ENCODE measurements at places on chromosomes 4 and X.

GRCh38 chr4:69759189-69759604 is 1.2 kb downstream of the SULT1B1 start:
- DNase-seq: no peak

GRCh38 chr4:54589586-54589985 is 68.2 kb upstream of the KIT start:
- no peak for DNase-seq

- no peak for DNase-seq
Measured at GRCh38 chr4:79295086-79295485, 30.8 kb downstream of the NAA11 start.

GRCh38 chr4:58247792-58248191 is 1137.6 kb upstream of the IGFBP7 start:
- DNase-seq: no peak

DNA sequence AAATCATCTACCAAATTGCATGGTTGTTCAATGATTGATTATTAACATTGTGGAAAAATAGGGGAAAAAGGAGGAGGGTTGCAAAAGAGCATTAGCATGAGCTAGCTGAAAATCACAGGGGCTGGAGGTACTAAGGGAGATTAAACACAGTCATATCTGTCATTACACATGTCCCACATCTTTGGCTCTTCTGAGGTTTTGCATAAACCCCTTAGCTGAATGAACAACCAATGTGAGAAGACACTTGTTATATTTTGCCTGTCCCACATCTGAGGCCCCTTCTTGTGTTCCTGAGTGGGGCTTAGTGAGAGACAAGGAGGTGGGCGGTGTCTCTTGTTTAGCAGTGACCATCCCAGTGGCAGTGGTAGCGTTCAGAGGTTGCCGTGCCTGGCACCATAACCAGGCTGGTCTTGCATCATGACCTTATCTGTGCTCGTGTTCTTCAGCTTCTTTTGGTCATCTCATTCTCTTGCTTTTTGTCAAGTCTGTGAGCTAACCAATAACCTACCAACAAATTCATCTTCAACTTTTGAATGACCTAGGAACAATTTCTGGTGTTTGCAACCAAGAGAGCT is 95.6 kb downstream of the MID1IP1 start:
- DNase-seq: no peak

GRCh38 chr4:2485956-2486355 is 17.1 kb downstream of the RNF4 start:
- no peak for DNase-seq

GRCh38 chr4:98625920-98626319 is 32.5 kb downstream of the TSPAN5 start:
- DNase-seq: no peak

DNA sequence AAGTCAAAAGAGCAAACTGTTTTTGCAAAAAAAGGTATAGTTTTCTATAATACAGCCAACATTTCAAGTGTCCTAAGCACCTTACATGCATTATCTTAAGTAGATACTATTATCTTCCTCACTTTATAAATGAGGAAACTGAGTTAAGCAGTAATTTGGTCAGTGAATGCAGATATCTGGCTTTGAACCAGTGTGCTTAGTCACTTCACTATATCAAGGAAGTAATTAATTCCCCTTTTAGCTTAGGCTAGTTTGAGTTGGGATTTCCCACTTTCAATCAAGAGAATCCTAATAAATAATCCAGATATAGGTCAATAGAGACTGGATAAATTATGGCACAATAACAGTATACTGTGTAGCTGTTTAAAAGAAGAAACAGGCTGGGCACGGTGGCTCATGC is 14.8 kb downstream of the SPINK2 start:
- DNase-seq: no peak

GRCh38 chrX:118189628-118190027 is 73.0 kb upstream of the KLHL13 start:
- no peak for DNase-seq

DNA sequence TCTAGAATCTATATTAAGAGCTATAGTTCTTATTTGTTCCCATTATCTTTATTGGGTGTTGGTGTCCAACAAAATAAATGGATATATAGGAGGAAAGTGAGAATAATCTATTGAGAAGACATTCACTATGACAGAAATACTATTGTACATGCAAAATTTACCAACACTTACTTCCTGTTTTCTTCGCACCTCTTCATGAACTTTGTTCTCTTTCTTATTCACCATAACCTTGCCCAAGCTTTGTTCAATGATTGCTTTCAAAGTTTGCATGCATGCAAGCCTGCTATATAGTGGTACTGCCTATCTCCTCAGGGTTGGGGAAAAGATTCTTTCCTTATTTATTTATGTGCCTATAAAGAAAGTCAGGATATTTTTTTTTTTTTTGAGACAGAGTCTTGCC is 176.4 kb upstream of the JADE1 start:
- DNase-seq: no peak

- DNase-seq: no peak
Measured at GRCh38 chr4:7628432-7628831, 193.7 kb upstream of the PSAPL1 start.

- DNase-seq: no peak
Measured at GRCh38 chr4:108649863-108650211, 562 bp upstream of the OSTC start.

DNA sequence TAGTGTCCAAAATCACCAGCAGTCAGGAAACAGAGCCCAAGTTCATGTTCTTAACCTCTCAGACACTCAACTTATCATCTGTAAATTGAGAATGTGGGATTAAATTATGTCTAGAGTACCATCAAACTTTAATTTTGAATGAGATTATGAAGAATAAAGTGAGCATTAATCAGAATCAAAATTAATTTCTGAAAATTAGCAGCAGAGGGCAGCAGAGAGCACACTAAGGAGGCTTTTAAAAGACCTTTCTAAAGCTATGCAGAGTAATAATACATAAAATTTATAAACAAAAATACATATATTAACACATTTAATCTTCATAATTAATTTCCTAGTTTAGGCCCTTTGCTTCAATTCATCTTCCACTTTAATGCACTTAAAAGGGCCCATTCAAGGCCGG is 7.1 kb downstream of the TASL start:
- DNase-seq: no peak

GRCh38 chrX:82163701-82164100 is 961.8 kb downstream of the SH3BGRL start:
- no peak for DNase-seq

- DNase-seq: no peak
Measured at GRCh38 chr4:8700531-8700930, 108.0 kb downstream of the CPZ start.

DNA sequence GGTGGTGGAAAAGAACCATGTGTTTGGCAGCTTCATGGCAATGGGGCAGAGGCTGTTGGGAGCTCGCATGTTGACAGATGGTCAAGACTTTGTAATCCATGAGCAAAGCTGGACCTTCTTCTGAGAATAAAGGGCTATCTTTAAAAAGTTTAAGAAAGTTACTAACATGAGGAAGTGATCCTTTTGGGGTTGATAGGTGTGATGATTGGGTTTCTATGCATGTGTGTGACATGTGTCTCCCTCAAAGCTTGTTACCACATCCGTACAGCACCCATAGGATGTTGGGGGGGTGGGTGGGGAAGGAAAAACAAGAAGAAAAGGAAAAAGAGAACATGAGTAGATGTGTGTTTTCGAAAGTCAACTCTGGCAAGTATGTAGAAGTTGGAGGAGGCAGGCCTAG is 123.0 kb upstream of the TLR3 start:
- DNase-seq: no peak

- DNase-seq: no peak
Measured at GRCh38 chr4:1872870-1873269, 1.7 kb downstream of the NSD2 start.

GRCh38 chr4:185071236-185071811 is 53.0 kb downstream of the HELT start:
- no peak for DNase-seq

- DNase-seq: no peak
Measured at GRCh38 chr4:82833696-82834313, 35.2 kb upstream of the SCD5 start.

DNA sequence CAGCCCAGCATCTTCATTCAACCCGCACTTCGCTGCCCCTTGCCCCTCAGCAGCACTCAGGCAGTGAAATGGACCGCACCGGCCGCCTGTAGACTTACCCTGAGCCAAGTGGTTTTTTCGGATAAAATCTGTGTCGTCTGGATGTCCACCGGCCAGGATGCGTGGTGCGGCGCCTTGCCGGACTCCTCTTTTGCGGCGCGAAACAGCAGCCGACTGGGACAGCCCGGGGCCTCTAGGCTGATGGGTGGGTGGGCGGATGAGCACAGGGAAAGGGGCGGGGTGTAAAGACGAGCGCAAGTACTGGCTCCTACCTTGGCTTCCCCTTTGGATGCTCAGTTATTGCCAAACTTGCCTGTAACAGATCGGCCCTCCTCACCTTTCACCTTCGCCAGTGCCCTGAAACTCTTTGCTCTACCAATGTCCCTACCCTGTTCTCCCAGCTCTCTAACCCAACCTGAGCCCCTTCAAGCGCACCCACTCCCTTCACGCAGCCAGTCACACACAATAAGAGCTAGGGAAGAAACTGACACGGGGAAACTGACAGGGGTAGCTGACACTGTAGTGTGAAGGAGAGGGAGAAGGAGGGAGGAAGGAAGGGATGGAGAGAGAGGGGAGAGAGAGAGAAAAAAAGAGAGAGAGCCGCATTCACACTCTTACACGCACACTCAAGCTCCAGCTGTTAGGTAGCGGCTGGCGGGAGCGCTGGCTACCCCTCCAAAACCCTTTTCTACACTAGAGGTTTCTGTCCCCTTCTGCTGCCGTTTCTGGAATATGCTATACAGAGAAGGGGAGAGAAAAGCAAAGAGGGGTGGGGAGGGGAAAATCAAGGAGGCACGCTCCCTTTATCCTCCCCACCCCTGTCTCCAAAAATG is 559 bp downstream of the TRPC5 start:
- DNase-seq: no peak

- DNase-seq: no peak
Measured at GRCh38 chrX:132373610-132374009, 115.2 kb downstream of the MBNL3 start.

DNA sequence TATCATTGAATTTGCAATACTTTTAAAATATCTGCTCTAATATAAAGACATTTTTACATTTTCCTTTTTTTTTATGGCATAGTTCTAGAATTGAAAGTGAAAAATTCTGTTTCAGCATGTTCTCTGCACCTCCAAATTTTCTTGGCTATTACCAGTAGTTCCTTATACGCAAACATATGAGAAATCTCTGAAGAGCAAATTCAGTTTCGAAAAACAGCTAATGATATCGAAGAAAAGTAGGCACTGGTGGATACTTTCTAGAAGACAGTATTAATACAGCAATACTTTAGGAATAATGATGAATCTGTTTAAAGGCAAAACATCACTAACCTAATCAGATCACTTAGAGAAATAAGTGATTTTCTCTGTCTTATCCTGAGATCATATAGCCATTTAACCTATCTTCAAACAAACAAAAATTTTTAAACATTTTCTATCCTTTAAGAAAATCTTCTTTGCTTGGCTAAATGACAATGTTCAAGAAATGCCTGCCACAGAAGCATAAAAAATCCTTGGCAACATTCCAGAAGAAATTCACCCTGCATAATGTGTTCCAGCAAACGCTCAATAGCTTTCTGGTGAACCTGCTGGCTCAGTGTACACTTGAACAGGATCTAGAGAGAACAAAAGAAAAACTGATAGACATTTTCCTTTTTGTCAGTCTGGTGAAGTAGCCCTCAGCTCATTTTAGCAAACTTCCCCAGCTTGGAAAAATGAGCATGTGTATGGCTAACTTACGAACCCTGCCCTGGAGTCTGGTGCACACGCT is 51.2 kb upstream of the KLF3 start:
- peak; percentile 26 for DNase-seq

GRCh38 chr4:41881981-41882624 is 53.1 kb upstream of the TMEM33 start:
- no peak for DNase-seq

DNA sequence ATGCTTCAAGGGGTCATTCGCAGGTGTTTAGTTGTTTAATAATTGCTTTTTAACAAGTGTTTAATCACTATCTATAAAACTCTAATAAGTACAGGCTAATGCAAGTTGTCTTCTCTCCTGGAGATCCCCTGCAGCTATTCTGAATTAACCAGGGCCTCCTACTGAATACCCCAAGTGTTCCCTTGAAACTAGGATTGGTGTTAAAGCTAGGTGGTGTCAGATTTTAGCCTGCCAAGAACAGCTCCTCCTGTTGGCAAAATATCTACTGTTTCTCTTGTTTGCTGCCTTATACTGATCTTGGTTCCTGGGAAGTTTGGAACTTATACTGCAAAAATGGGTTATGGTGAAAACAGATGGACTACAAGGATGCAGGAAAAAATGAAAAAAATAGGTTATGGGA is 26.1 kb upstream of the TMEM154 start:
- no peak for DNase-seq

DNA sequence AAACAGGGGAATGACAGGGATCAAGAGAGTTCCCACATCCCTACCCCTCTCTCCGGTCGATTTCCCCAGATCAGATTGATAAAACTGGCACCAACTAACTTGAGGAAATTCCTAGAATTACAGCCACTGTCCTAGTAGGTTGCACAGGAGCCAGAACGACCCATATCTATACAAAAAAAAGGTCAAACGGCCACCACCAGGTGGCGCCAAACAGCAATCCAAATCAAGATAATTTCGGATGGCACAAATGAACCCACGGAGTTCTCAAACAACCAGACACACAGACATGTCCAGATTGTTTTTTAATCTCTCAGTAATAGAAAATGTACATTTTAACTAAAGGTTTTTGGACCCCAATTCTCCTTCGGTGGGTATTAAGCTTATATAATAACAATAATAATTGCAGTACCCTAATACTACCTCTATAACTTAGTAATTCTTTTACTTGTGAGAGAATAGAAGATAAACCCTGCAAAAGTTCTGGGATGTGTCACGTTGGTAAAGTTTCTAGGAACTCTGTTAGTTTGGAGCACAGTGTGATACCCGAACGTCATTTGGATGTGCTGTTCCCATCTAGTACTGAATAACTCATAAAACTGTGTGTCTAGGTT is 212.6 kb downstream of the SPOCK3 start:
- peak; percentile 76 for DNase-seq

DNA sequence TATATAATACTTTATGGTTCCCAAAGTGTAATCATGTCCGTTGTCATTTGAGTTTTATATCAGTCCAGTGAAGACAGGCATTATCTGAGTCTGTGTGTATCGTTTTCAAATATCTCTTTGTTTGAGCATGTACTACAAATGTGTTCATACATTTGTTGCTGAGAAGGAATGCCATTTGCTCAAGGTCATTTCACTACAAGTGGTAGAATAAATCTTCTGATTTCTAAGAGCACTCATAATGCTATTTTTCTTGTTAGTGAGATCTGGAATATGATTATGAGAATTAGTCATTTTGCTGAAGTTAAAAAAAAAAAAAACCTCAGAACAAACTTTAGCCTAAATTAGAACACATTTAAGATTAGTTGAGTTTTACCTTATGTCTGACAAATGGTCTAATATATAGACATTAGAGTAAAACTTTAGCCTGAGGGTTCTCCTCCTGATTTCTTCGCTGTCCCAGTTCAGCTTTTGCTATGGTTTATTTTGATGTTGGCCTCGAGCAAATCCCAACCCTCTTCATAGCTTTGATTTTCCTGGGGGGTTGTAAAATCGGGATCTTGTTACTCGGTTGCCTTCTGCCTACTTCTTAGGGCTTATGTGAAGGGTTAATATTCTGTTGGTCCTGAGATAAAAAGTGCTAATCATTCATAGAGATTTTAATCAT is 87.1 kb downstream of the TMEM131L start:
- DNase-seq: no peak

All from hippocampal formation (tissue), 2 donors.